ENCODE measurements at places on chromosomes 2 and 18.

DNA sequence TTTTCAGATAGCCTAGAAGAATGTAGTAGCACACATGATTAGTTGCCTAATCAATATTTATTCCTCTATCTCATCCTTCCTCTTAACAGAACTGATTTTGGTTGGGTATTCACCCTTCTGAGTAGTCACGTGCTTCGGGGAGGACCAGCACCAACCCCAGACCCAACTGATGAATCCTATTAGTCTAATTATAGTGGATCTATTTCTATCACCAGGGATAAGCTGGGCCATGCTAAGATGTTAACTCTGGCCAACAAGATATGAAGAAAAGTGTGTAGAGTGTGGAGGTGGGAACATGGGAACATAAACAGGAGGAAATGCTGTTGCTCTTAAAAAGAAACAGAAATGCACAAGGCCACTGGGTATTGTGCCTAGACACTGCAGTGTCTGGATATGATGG is 119.9 kb downstream of the THADA start:
- DNase-seq: no peak

- DNase-seq: no peak
Observed at GRCh38 chr2:75464348-75464946, 96.3 kb downstream of the EVA1A start.

DNA sequence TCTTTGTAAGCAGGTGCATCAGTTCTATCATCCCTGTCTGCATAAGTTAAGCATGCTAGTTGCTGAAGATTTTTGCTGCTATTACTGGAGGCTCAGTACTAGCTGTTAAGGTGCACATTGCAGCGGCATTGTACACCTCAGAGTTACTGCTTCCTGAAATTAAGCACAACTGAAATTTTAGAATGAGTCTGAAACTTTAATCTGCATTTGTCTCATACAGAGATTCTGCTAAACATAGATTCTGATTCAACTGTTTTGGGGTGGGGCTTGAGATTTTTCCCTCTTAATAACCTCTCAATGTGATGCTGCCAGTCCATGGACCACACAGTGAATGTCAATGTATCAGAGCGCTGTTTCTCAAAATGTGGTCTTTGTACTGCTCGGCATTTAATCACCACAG is 585.7 kb upstream of the GCFC2 start:
- DNase-seq: no peak

DNA sequence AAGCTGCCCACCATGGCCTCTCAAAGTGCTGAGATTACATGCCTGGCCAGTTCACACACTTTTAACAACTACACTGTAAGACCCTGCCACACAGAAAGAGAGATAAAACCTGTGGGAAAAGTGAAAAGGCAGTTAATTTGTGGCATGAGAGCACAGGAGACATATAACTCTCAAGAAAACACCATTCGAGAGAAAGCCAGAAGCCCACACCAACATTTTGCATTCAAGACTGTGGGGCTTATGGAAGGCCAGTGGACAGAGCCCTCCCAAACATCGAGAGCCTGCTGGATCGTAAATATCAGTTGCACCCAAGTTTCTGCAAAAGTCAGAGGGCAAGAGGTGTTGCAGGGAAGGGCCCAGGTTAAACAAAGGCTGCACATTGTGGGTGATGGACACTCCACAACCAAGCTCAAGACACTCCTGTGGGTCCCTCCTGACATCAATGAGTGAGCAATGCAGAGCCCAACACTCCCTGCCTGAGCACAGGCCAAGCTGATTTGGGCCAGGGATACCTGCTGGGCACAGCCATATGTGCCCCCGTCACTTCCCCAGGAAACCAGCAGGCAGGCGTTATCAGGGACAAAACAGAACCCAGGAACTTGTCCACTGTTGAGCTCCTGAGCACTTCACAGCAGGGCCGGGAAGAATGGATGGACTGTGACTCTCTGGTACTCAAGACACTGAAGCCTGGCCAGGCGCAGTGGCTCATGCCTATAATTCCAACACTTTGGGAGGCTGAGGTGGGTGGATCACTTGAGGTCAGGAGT is 114.4 kb downstream of the ZFP36L2 start:
- no peak for DNase-seq

- no peak for DNase-seq
Observed at GRCh38 chr2:174012347-174013314, 47.5 kb upstream of the SP3 start.

DNA sequence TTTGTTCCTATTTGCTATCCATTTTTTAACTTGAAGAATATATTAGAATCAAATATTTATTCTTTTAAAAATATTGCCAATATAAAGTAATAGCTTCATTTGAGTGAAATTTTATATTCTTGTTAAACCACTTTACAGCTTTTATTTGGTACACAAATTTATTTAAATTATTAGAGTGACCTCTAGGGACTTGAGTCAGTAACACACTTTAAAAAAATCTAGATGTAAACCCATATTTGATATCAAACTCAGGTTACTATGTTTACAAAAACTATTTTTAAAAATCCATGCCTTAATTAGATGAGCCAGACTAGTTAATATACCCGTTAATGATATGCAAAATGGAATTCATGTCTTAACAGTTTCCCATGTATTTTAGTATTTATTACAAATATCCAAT is 134.6 kb downstream of the MAP4K4 start:
- no peak for DNase-seq

DNA sequence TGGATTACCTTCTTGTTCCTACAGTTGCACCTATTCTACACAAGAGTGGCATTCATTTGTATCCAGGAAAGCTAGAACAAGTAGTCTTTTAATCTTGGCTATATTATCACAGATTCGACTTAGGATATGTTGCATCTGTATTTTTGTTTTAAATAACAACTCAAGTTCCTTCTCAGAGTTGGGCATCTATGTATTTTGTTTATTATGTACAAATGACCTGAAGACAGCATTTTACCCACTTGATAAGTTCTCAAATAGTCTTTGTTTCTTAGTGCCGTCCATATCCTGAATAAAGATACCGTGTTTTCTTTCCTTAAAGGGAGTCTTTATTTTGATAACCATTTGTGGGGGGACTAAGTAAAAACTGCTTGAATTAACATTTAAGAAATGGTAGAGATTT is 2.9 kb downstream of the ITPRID2 start:
- DNase-seq: no peak

GRCh38 chr2:139643139-139643538 is 862.9 kb upstream of the NXPH2 start:
- DNase-seq: no peak

DNA sequence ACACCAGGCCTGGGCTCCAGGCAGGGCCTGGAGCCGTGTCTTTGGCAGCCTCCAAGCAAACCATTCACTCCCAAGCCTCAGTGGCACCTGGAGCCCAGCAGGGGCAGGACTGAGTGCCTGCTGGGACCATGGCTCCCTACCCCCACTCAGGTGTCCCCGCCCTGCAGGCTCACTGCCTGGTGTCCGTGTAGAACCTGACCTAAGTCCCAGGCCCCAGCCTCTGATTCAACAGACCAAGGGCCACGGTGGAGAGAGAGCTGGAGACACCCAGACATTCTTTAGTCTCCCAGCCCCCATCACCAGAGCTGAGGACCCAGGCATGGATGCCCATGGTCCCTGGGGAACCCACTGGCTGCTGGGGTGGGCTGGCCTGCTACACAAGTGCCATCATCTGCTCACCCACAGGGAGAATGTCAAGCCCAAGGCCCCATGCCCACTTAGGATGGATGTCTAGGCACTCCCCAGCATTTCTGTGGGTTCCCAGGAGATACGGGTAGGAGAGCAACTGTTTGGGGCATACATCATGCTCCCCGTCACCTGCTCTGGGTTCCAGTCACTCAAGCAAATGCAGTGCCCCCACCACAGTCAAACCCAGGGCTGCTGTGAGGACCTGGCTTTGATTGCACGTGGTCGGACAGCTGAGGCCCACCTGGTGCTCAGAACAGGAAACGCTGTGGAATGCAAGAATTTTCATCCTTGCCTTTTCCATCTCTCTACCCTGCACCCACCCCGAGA is 42.9 kb upstream of the ATG16L1 start:
- DNase-seq: no peak

DNA sequence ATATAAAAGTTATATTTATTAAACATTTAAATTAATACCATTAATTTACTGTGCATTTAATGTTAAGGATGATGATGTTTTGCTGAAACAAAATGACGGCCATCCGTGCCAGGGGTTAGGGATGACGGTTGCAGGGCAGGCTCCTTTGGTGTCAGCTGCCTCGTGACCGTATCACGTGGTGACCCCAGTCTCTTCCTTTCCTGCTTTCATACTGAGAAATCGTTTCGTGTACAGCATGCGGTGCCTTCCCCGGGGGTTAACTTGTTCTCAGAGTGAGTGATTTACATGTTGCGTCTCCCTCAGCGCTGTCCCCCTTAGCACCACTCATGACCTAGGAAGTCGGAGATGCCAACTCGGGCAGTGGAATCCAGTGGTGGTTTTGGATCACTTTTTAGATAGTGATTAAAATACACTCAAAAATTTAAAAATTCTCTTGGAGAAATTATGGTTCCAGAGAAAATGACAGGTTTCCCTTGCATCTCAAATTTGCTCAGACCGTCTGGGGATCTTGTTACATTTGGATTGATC is 290.8 kb downstream of the GBX2 start:
- no peak for DNase-seq

DNA sequence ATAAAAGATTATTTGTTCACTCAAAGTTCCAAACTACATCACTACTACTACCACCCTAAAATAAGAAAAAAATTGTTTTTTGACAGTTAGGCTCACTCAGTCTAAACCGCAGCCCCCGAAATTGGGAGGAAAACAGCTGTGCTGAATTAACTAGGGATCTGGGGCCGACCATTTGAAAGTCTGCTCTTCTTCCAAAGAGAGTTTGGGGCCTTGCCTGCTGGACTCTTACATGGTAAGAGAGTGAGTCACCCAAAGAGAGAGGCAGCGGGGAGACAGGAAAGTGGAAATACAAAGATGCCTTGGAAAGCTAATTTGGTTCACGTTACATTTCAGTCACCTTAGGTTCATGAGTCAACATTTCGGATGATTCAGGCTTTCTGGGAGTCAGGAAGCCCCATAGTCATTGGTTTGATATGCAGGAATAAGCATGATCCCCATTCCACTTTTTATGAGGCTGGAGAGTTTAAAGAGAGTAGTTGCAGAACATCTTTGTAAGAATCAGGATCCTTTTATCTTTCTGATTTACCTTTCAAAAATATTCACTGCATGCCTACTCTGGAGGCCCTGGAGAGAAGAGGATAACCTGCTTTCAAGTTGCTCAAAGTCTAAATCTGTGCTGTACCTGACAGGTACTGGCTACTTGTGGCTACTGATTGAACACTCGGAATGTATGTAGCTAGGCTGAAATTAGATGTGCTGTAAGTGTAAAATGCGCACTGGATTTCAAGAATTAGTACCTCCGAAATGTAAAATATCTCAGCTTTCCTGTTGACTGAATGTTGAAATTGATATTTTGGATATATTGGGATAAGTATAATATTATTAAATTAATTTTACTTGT is 995 bp upstream of the RTN4 start:
- no peak for DNase-seq

GRCh38 chr18:65725251-65726050 is 25.4 kb upstream of the CDH7 start:
- DNase-seq: no peak

DNA sequence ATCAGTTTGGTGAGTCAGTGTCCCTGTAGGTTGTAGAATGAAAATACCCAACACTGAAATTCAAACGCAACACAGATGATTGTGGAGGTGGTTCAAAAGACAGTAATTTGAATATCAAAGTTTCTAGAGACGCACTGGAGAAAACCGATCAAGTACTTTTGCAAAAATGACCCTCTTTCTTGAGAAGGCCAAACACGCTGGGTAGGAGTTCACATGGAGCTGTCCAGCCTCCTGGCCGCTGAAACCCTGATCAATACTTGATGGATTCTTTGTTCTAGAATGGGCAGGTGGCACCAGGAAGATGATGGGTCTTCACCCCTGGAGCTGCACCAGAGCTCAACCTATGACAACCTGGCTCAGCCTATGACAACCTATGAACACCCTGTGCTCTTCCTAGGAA is 39.7 kb upstream of the UBE2F start:
- no peak for DNase-seq

GRCh38 chr2:171244970-171245782 is 84.5 kb upstream of the TLK1 start:
- no peak for DNase-seq

- no peak for DNase-seq
Observed at GRCh38 chr2:46195819-46196218, 101.4 kb upstream of the EPAS1 start.

- DNase-seq: no peak
Observed at GRCh38 chr2:219598308-219599078, 836 bp downstream of the STK11IP start.

GRCh38 chr2:69830045-69830905 is 815 bp downstream of the GMCL1 start:
- DNase-seq: peak; percentile 5

- DNase-seq: no peak
Observed at GRCh38 chr2:72038524-72038923, 109.1 kb downstream of the CYP26B1 start.

DNA sequence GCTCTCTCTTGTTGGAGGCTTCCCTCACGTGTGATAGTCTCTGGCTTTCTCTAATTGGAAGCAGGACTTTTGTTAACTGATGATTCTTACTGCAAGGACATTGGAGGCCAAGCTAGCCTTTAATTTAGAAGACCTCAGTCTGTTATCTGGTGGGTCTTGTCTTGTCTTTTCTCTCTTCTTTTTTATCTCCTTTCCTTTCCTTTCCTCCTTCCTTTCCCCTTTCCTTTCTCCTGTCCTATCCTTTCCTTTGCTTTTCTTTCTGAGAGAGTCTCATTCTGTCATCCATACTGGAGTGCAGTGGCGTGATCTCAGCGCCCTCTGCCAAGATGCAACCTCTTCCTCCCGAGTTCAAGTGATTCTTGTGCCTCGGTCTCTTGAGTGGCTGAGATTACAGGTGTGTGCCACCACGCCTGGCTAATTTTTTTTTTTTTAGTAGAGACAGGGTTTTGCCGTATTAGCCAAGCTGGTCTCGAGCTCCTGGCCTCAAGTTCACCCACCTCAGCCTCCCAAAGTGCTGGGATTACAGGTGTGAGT is 18.1 kb downstream of the CCNYL1 start:
- no peak for DNase-seq

GRCh38 chr18:69935319-69936190 is 12.1 kb downstream of the CD226 start:
- DNase-seq: peak; percentile 64

DNA sequence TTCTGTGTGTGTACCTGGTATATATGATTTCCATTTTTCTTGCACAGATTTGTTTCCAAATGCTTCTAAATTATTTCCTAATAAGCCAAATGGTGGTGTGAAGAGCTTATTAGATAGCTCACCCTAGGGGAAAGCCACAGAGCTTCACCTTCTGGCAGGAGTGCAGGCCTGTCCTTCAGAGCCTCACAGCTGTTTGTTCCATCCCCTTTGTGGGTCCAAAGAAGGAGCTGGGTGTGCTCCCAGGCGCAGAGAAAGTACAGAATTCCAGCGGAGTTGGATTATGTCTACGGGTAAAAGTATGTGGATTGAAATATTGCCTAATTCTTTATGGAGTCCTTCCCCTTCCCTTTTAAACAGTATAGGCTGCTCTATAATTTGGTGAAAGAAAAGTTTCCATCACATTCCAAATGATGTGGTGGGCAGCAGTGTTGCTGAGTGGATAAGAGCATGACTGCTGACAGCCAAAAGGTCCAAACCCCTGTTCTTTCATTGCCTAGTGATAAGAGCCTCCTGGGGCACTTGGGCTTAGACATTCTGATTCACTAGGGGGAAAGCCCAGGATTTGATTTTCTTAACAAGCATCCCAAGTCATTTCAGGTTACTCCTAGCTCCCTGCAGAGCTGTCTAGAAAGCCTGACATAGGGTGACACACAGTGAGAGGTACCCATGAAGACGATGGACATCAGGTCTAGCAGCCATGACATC is 86.6 kb downstream of the WDSUB1 start:
- no peak for DNase-seq

All from stimulated activated CD8-positive, alpha-beta memory T cell treated with anti-CD3 and anti-CD28 coated beads, Interleukin-2, amount 100 ng/mL, for 1 hour (primary cell).